Left forelimb (tissue), 1 donor: ENCODE measurements at places on chromosomes 7 and 10.

DNA sequence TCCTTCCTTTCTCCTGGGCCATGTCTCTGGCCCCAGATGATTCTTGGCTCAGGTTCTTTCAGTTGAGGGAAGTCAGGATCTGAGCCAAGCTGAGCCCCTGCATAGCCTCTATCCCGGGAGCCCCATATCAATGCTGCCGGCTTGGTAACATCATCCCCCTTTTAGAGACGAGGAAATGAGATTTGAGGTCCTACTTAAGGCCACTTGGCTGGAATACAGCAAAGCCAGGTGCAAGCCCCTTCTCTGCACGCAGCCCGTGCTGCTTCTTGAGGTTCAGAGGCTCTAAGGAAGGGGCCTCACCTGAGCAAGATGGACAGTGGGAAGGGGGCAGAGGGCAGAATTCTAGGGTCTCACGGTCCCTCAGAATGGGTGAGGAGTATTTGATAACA lies 2.4 kb upstream of the IRF5 start:
- no peak for DNase-seq

GRCh38 chr10:71998119-71998839 lies 34.1 kb downstream of the CHST3 start:
- DNase-seq = no peak

DNA sequence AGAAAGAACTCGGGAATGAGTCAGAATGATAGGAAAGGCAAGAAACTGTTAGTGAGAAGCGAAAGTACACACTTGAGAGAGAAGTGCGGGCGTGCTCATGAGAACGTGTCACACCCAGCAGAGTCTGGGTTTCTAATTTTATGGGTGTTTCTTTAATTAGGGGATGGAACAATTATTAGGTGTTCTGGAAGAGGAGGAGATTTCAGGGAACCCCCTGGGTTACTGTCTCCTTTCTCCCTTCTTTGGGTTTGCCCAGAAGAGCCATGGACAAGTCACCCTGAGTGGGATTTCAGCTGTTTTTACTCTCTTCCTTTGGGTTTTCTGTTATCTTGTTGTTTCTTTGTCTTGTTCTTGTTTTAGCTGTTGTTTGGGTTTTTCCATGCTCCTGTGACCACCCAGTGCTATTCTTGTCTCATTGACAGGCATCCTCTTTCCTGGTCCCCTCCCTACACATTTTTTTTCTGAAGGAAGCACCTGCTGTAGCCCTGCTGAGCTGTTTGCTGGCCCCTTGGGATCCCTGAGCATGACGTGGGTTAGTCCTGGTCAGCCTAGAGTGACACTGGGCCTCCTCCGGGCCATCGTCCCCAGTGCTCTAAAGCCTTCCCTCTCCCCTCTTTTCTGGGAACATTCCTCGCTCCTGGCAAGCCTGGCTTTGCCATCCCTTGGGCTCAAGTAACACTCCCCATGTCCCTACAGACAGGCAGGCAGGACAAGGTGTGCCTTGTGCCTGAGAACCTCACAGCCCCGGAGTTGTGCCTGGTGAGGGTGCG lies 3.5 kb downstream of the SH2D4B start:
- peak; percentile 45 for DNase-seq

DNA sequence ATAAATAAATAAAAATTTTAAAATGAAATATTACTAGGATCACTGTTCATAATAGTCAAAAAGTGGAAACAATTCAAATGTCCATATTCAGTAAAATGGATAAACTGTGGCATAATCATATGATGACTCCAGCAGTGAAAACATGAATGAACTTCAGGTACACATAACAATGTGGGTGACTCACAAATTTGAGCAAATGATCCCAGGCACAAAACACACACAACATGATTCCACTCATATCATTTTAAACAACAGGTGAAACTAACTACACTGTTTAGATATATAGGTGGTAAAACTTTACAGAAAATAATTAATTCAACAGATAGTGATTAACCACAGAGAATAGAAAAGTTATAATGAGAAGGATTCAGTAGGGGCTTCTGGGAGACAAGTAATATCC lies 14.7 kb upstream of the SAMD8 start:
- no peak for DNase-seq

GRCh38 chr7:40202851-40203250 lies 68.0 kb downstream of the SUGCT start:
- no peak for DNase-seq

GRCh38 chr10:70737250-70737649 lies 47.9 kb downstream of the TBATA start:
- no peak for DNase-seq

DNA sequence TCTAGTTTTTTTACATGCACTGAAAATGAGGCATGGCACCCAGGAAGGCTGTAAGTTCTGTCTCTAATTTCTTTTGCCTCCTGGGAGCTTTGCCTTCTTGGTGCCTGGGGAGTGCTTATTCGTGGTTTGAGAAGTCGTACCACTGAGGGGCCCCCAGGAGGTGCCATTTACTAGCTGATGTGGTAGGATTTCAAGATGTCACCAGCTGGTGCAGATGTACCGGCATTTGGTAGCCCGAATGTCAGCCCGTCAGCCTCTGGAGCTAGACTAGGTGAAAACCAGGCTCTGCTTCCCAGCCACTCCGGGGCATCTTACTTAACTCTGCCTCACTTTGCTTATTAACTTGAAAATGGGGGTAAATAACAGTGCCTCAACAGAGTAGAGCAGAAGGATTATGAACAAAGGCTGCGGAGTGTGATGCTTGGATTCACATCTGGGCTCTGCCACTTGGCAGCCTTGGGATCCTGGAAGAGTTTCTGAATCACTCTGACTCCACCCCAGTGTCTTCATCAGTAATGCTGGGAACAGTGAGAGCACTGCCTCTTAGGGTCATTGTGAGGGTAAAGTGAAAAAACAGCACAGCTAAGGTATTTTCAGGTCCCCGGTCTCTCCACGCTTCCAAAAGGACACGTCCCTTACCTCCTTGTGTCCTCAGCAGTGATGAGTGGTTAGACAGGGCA lies 31.4 kb upstream of the BTBD16 start:
- no peak for DNase-seq

DNA sequence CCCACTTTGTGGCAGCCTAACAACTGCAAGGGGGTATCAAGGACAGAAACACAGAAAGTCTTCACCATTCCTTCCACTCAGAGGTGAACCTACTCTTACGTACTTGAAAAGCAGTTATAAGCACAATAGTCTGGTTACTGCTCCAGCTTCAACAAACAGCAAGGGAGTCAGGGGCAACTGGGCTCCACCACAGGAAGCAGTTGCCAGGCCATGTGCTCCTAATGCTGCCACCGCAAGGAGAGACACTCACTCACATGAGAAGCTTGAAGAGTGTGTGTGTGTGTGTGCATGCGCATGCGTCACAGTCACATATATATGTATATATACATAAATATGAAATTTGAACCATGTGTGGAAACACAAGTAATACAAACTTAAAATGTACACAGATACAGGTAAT lies 65.5 kb downstream of the GRB10 start:
- no peak for DNase-seq

DNA sequence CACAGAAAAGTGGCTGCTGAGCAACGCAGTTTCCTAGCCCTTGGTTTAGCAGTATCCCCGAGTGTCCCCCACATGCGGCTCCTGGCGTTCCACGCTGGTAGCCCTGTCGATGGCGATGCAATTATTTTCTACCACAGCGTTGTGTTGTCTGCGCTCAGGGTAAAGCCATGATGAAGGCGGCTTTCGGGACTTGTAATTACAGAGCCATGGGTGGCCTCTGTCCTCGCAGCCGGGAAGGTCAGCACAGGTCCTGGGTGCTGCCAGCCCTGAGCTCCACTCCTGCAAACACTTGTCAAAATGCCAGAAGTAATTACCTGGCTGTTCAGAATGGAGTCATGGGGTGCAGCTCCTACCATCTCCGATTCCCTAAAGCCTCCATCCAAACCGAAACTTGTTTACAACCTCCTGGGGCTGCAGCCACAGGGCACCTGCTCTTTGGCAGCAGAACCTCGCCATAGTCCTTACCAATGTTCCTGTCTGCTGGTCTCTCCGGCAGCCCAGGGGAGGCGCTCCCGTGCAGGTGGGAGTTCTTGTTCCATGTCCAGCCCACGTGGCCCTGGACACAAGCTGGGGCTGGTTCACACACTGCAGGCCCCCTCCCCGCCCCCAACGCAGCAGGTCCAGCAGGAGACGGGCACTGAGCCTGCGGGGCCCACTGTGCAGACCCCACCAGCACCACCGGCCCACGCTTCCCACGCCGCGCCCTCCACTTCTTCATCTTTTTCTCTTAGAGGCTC lies 512.6 kb downstream of the PTPRN2 start:
- DNase-seq = no peak

DNA sequence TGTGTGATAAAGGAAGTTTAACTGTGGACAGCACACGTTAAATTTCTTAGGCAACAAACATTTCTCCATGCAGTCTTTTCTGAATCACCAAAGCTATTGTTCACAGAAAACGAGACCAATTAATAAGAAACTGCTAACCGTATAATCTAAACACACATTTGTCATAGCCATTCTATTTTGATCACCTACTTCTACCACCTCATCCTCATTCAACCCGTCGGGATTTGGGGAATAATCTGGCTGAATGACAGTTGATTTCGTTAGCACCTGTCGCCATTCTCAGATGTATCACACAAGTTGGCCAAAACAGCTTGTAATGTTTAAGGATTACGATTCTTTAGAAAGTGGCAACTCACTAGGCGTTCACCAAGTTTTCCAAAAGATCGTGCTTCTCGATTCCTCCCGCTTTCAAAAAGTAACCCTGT lies 1.2 kb downstream of the EZH2 start:
- DNase-seq = no peak

DNA sequence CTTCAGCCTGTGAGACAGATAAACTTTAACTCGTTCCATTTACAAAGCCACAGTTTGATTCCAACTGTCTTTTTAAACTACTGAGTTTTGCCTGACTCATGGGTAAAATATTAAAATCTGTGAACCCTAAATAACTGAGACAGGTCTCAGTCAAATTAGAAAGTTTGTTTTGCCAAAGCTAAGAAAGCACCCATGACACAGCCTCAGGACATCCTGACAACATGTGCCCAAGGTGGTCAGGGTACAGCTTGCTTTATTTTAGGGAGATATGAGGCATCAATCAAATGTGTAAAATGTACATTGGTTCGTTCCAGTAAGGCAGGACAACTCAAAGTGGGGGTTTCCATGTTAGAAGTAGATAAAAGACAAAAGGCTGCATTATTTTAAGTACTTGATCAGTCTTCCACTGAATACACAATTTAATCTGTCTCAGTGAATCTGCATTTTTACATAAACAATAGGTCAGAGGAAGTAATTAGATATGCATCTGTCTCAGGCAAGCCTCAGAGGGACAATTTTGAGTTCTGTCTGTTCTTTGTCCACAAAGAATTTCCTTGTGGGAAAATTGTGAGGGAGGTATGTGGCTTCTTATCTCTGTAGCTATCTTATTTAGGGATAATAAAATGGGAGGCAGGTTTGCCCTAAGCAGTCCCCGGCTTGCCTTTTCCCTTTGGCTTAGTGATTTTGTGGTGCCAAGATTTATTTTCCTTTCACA lies 11.0 kb upstream of the PIP start:
- no peak for DNase-seq

GRCh38 chr10:94108200-94108599 lies 114.5 kb downstream of the PLCE1 start:
- DNase-seq = no peak

- peak; percentile 72 for DNase-seq
These were observed 43.1 kb upstream of the LBX1 start for GRCh38 chr10:101272229-101272868.

DNA sequence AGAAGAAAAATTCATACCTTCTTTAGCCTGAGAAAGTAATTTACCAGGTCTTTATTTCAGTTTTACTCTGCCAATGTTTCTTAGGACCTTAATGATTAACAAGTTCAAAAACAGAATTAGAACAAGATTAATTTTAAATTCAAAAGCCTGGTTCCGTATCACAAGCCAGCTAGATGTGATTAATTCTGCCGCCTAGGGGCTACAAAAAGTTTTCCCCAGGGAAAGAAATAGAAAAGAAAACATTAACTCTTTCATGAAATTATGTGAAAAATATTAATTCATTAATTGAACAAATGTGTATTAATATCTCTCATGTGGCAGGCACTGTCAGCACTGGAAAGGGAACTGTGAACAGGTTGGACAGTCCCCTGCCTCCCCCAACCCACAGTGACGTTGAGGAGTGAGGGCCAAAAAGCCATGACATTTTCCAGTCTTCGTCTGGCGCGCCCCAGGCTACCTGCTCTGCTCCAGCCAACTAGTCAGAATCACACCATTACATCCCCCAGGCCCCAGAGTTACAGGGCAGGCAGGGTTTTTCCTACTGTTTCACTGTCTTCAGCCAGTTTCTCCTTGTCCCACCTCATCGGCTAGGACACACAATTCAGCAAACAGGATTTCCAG lies 20.1 kb downstream of the TMEM176A start:
- no peak for DNase-seq

DNA sequence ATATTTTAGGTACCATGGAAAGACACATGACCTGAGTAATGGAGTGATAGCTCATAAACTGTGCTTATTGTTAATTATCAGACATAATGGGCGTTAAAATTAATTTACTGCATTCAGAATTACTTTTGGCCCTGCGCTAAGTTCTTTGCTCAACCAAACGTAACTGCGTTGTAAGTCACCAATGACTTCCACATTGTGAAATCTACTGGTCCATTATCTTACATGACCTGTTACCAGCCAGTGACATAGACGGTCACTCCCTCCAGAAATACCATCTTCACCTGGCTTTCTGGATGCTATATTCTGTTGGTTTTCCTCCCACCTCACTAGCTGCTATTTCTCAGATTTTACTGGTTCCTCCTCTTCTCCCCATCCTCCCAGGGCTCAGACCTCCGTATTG lies 5.0 kb upstream of the GIGYF1 start:
- no peak for DNase-seq

DNA sequence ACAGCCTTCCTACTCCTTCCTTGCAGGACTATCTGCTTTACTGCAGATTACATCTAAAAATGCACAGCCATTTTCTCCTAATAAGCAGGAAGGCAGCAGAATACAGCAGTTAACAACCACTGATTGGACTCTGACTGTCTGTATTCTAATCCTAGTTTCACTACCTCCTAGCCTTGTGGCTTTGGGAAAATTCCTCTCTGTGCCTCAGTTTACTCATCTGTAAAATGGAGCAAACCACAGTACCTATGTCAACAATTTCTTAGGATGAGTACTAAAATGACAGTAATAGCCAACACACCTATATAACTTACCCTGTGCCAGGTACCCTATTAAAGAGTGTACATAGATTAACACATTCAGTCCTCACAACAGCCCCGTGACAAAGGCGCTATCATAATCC lies 89.5 kb downstream of the ELMO1 start:
- no peak for DNase-seq
